ENCODE measurements at places on chromosomes 4 and X.

- no peak for DNase-seq
Measured at GRCh38 chr4:92864096-92864495, 560.3 kb downstream of the GRID2 start.

- no peak for DNase-seq
Measured at GRCh38 chr4:184154199-184154598, 63.5 kb downstream of the ENPP6 start.

GRCh38 chr4:177713454-177713853 lies 271.2 kb upstream of the AGA start:
- DNase-seq: no peak

DNA sequence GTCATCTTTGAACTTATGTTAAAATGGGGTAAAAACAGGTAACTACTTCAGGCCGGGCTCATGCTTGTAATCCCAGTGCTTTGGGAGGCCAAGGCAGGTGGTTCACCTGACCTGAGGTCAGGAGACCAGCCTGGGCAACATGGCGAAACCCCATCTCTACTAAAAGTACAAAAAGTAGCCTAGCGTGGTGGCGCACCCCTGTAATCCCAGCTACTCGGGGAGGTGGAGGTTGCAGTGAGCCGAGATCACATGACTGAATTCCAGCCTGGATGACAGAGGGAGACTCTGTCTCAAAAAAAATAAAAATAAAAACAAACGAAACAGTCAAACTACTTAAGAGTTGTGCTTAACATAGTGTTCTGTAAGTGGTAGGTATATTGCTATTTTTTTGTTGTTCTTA lies 2.5 kb downstream of the DDX3X start:
- no peak for DNase-seq

DNA sequence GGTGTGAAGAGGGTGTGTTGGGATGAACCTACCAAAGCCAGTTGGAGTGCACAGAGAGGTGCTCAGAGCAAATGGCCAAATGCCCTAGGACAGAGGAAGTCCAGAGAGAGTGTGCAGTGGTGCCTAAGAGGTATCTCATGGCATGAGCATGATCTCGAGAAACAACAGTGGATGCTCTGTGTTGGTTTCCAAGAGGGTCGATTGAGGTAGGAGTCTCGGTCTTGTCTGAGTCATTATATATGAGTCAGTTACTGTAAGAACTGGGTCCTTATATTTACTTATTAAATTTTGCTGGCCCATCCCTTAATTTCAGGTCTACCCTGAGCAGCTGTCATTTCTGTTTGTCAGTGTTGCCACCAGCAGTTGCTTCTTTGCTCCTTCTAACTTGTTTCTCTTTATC lies 86.6 kb upstream of the TMEM150C start:
- DNase-seq: no peak

GRCh38 chr4:139786494-139787354 lies 121.1 kb downstream of the MGST2 start:
- no peak for DNase-seq

- DNase-seq: no peak
Measured at GRCh38 chrX:38138900-38139299, 81.8 kb downstream of the SRPX start.

DNA sequence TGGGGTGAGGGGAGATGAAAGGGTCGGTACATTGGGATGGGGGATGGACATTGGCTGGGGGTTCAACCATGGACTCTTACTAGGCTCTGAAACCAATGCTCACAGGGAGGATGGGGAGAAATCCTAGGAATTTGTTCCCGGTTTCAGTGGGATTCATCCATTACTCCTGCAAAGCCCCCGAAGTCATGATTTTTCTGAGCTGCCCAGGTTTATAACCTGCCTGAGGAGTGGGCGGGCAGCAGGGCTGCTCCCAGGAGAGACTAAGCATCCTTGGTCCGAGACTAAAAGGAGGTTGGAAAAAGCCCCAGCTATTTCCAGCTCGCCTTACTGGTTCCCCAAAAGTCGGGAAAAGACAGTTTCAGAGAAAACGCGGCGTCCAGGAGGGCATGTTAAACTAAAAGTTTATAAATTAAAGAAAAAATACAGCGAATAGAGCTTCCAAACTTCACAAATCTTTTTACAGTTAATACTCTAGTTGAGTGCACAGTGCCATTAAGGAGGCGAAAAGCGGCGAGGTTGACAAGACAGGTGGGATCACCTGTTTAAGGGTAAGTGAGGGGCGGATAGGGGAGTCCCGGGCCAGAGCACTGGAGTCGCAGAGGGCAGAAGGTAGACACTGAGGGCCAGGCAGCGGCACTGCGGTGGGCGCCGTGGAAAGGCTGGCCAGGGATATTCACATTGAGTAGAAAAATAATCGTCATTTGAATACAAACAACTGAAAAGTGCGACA lies 3.7 kb downstream of the NKX3-2 start:
- DNase-seq: no peak

DNA sequence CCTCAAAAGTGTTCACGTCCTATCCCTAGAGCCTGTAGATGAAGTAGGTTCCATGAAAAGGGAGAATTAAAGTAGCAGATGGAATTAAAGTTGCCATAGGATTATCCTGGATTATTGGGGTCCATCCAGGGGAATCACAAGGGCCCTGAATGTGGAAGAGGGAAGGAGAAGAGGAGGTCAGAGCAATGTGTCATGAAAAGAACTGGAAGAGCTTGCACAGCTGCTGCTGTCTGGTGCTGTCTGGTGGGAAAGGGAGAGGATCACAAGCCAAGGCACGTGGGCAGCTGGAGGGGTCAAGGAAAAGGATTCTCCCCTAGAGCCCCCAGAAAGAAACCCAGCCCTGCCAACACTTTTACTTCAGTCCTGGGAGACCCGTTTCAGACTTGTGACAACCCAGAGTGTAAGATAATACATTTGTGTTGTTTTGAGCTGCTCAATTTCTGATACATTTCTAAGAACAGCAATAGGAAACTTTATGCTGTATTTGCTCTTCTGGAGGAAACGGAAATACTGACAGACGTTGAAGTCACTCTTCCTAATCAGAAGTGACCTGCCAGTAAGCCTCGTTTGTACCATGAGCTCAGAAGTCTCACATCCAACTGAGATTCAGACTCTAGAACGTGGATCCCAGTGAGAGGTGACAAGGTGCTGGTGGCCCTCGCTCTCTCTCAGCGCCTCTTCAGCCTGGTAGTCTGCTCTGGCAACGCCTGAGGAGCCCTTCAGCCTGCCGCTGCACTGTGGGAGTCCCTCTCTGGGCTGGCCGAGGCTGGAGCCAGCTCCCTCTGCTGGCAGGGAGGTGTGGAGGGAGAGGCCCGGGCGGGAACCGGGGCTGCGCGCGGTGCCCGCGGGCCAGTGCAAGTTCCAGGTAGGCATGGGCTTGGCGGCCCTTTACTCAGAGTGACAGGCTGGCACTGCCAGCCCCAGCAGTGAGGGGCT lies 34.7 kb upstream of the ENPP6 start:
- DNase-seq: no peak

DNA sequence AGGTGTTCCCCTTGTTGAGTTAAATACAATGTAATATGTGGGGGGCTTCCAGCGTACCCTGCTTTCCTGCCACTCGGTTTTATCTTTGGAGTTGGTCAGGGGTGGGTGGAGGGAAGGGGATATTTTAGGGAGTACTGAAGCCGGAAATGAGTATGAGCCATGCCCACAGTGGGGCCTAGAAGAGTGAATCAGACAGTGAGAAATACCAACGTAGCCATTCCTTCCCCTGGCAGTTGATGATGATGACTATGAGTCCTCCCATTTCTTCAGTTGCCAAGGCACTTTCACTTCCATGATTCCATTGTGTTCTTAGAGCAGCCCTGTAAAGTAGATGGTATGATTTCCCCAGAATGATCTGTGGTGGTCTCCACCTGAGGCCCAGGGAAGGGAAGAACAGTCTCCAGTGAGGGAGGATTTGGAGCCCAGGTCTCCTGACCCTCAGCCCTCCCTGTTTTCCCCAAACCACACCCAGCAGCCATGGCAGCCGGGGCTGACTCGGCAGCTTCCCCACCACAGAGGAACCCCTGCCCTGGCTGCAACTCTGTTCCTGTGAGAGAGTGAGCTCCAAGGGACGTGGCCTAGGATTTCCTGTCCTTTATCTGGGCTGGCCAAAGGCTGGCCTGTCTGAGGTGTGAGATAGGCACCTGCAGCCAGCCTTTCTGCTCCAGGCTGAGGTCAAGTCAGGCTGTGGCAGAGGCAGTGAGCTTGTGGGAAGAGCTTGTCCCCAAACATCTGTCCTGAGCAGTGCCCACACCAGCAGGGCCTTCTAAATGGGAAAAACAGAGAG lies 52.7 kb downstream of the STARD8 start:
- DNase-seq: no peak

DNA sequence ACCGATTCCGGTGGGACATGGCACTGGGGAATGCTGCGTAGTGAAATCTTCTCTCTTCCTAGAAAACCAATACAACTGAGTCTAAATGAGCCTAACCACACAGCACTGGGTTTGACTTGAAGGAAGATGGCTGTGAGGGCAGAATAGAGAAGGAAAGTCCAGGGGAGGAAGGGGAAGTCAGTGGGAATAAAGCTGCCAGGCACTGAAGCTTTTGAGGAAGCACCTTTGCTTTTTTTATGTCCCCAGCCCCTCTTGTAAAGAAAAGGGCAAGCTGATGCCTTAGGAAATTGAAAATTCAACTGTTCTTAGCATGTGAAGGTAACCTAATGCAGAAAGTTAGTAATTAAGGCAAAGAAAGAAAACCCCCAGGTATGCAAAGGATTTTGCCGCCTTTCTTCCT lies 20.6 kb downstream of the MED28 start:
- DNase-seq: no peak

- DNase-seq: no peak
Measured at GRCh38 chr4:46432923-46433322, 43.0 kb upstream of the GABRA2 start.

GRCh38 chr4:172740434-172740833 lies 428.2 kb upstream of the GALNT7 start:
- DNase-seq: no peak

- DNase-seq: no peak
Measured at GRCh38 chr4:3283916-3284315, 8.9 kb upstream of the RGS12 start.

- no peak for DNase-seq
Measured at GRCh38 chrX:72635930-72636329, 63.3 kb upstream of the HDAC8 start.

DNA sequence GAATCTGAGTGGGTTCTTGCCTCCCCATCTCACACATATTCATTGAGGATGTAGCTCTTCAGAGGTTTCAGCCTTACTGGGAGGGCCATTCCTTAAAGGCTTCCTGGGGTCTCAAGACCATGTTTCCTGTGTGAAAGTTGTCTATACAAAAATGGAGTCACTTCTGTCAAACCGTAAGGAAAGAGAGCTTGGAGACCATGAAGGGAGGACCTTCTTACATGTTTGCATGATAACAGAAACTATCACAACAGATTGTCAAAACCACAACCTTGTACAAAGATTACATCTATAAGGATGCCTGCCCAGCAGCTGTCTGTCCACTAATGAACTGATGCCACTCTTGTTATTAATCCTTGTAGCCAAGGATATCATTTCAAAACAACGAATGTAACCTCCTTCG lies 139.3 kb downstream of the PDE5A start:
- DNase-seq: no peak

DNA sequence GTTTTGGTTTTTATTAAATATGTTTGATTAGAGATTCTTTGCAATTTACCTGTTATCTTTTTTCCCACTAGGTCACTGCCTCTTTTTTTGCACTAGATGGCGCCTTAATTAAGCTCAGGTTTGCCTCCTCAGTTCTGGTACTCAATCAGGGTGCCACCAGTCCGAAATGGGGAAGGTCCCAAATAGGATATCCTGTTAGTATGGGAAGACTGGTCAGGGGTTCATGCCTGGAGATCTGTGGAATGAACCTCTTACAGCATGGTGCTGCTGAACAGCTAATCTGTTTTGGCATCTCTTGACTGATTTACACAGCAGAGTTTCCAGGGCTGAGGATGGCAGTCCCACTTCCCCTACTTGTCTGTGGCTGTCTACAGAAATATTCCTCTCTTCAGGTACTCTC lies 24.2 kb upstream of the VSIG1 start:
- no peak for DNase-seq

- no peak for DNase-seq
Measured at GRCh38 chr4:7962609-7963508, 23.2 kb upstream of the AFAP1 start.

GRCh38 chr4:110275871-110276270 lies 77.5 kb upstream of the ELOVL6 start:
- no peak for DNase-seq

- DNase-seq: no peak
Measured at GRCh38 chr4:10181745-10182445, 65.3 kb upstream of the WDR1 start.

- DNase-seq: no peak
Measured at GRCh38 chr4:168787801-168788595, 222.1 kb downstream of the CBR4 start.

GRCh38 chr4:10715696-10716095 lies 31.1 kb upstream of the CLNK start:
- DNase-seq: no peak

GRCh38 chrX:16825264-16826035 lies 39.2 kb downstream of the TXLNG start:
- no peak for DNase-seq

DNA sequence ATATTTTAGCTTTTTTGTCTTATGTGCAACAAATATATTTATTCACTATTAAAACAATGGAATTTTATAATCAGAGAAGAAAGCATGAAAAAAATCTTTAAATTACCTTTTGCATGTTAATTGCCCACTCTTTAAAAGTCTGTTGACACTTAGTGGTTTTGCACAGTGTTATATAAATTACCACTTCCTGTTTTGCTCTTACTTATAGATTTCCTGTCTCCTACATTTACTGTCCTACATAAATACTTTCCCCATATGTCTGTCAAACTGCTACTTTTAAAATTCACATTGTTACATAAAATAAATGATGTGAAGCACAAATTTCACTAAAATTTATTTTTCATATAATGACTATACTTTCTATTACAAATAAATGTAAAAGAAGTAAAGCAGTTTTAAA lies 161.1 kb upstream of the NDST4 start:
- no peak for DNase-seq

All from activated CD8-positive, alpha-beta memory T cell treated with anti-CD3 and anti-CD28 coated beads, Interleukin-2, amount 50 U/mL, for 4 hours (primary cell).